ENCODE measurements at places on chromosomes 3 and 15.

DNA sequence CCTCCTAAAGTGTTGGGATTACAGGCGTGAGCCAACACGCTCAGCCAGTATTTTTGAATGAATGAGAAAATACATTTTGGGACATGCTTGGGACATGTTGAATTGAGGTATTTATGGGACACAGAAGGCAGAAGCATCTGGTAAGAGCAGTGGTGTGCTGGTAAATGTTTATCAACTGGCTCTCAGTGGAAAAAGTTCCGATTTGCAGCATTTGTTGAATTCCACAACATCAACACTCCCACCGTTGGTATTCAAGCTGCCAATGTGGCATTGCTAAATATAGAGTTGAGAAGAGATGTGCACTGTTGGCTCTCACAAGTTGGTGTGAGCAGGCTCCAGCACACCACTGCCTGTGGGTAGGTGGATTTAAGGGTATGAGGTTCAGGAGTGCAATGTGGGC, 35.8 kb upstream of the LRRFIP2 start:
- DNase-seq = no peak

DNA sequence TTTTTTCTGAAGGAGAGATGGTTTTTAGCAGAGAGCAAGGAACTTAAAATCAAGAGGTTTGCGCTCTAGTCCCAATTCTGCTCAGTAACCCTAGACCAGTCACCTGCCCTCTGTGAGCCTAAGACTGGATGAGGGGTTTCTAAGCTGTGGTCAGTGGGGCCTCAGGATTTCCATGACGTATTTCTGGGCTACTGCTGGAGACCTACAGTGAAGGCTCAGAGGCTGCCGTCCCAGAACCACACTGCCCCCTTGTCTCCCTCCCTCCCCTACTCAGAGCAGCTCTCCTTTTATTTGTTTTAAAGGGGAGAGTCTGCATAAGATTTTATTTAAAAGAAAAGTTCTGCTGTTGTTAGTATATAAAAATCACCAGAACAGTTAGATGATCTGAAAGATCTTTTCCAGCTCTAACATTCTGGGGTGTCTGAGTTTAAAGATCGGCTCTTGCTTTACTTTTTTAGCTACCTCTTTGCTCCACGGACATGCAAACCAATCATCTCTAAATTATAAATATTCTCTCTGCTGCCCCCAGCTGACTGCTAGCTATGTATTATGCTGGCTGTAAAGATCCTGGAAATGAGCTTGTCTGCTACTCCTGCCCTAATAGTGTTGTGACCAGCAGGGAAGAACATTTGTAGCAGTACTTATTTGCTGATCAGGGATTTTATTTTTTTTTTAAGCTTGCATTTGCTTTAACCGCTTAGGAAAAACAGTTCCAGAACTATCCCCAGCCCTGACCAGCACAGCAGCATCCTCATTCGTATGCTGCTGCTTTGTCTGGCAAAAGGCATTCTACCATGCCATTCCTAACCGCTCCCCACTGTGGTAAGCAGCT, 28.6 kb upstream of the NDUFB4 start:
- peak; percentile 24 for DNase-seq

- DNase-seq = no peak
These were observed 147.5 kb upstream of the PDZRN3 start for GRCh38 chr3:73772076-73772886.

DNA sequence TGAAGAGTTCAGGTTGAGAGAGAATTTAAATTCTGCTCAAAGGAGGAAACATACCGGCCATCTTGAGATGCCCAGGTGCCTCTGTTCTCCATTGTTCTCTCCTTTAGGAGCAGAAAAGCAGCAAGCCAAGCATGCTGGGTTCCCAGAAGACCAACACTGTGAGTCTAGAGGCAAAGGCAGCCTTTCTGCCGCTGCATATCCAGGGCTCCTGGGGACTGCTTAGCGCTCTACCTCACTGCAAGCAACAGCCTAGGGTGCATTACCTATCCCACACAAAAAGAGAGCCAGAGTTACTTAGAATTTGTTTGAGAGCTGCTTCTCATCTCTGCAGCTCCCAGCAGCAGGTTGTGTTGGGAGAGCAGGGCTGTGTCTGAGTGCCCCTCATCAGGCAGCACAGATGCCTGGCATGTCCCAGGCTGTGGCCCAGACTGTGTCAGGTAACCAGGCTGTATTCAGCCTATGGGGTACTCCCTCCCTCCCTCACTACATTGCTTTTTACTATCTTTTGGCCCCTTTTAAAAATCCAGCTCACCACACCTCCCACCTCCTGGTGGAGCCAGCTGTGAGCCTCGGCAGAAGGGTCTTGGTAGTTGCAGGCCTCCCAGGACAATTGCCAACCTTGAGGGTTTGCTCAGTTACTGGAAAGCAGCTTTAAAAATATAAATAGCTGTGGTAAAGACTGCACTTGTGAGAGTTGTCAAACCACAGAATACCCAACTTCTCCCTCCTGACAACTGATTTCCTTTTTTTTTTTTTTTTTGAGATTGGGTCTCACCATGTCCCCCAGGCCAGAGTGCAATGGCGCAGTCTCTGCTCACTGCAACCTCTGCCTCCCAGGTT, 30.2 kb downstream of the BCL2L10 start:
- DNase-seq = no peak

- no peak for DNase-seq
These were observed 135.2 kb downstream of the ECT2 start for GRCh38 chr3:172885704-172886103.

GRCh38 chr3:173266441-173266840, 125.4 kb upstream of the SPATA16 start:
- no peak for DNase-seq
